ENCODE measurements at places on chromosomes 1 and 21. TPM values are rescaled to one million over a fixed set of nuclear protein-coding genes. Genes with fewer than 3 reads are reported as not detected.
A peak's percentile ranks its signal among the peaks of the same experiment; 100 is the strongest.

Gene BGLAP
- polyA plus RNA-seq: 0.26 TPM

GRCh38 chr1:64292399-64292798 lies 89.0 kb downstream of the UBE2U start:
- no peak for DNase-seq

- DNase-seq: no peak
Observed at GRCh38 chr1:228552596-228553176, 65.5 kb downstream of the RNF187 start.

DNA sequence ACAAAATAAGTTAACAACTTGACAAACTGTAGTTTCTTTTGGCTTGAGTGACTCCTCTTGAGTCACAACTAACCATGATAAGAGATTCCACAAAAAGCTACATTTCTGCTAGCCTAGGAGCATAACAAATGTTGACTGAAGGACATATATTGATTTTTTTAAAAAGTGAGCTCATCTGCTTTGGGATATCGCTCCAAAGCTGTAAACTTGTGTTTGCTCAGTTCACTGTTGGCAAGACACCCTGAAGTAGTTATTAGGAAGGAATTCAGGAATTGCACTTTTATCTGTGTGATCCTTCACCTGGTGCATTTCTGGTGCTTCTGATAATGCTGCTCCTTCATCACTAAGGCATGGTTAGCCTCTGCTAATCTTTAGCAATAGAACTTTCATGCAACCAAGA lies 23.7 kb downstream of the RWDD3 start:
- no peak for DNase-seq

DNA sequence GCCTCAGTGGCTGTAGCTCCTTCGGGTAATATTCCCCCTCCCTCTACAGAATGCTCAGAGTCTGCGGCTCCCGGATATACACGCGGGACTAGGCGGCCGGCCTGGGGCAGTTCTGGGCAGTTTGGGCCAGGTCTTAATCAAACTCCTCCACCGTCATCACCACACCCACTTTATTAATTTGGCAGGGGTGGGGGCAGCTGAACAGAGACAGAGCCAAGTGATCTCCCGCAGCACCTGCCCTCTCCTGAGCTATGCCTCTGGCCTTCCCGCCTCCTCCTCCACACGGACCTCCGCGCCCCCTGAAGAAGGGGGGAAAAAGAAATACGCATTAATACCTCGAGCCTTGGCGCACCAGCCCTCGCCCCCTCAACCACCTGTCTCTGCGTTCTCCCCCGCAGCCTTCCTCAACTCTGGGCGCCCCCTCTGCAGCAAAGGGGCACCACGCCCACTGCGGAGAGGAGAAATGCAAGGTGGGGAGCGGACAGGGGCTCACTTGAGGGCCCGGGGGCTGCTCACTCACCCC lies 42.6 kb downstream of the CD34 start:
- peak; percentile 24 for DNase-seq

Data from naive thymus-derived CD8-positive, alpha-beta T cell (primary cell).